ENCODE measurements at places on chromosomes 1 and 21.

- no peak for DNase-seq
These were observed 12.3 kb downstream of the OR2T11 start for GRCh38 chr1:248622570-248623001.

- no peak for DNase-seq
These were observed 157.0 kb downstream of the RYR2 start for GRCh38 chr1:237199026-237199425.

- no peak for DNase-seq
These were observed 46.5 kb downstream of the OMA1 start for GRCh38 chr1:58500043-58500442.

DNA sequence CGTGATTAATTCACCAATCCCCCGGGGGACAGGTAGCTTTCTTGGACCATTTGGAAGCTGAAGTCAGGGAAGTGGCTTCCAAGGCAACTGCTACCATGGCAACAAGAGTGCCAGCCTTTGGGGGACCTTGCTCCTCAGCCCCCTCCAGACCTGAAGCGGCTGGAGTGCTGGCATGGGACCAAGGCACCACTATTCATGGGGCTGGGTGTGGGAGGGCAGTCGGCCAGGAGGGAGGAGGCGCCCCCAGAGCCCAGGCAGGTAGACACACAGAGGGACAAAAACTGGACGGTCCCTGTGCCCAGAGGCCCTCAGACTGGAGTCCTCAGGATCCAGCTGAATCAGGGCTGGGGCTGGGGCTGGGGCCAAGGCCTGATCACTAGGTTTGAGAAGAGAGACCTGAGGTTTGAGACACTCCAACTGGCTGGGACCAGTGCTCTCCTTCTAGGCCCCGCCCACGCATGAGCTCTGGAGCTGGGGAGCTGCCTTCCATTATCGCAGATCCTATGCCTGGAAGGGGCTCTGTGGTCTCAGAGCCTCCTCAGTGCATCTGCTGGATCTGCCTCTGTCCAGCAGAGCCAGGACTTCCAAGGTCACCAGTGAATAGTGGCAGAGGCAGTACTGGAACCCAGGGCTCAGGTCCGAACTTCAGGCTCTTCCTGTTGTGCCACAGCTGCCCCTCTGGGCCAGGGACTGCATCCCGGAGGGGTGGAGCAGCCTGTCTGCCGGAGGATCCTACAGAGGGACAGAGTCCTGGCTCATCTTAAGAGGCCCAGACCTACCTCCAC is 3.3 kb upstream of the KNCN start:
- no peak for DNase-seq

DNA sequence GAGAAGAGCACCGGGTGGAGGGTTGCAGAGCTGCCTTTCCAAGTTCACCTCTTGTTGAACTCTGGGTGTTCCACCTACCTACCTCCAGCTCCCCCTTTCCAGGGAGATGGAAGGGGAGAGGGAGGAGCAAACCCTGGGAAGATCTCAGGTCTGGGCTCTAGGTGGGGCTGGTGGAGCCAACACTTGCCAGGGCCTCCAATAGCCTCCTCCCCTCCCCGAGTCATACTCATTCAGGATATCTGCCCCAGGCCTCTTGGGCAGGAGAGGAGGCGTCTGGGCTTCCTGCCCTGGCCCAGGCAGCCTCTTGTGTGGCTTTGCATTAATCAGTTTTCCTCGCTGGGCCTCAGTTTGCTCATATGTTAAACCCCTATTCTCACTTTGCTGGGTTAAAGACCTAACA is 13.4 kb downstream of the RAP1GAP start:
- DNase-seq = no peak

DNA sequence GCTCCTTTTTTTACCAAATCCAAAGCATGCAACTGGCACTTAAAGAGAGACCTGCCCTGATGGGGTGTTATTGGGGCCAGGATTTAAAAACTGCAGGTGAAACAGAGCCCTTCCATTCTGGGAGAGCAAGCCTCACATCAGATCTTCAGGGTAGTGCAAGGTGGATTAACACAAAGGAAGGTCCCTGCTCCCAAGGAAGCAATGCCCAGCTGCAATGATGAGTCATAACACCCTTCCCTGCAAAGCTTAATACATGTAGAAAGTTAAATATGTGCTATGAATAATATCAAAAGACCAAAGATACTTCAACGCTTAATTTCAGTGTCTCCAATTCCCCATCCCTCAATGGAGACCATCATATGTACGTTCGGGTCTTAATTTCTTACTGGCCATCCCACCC is 508.0 kb downstream of the OMA1 start:
- DNase-seq = no peak

DNA sequence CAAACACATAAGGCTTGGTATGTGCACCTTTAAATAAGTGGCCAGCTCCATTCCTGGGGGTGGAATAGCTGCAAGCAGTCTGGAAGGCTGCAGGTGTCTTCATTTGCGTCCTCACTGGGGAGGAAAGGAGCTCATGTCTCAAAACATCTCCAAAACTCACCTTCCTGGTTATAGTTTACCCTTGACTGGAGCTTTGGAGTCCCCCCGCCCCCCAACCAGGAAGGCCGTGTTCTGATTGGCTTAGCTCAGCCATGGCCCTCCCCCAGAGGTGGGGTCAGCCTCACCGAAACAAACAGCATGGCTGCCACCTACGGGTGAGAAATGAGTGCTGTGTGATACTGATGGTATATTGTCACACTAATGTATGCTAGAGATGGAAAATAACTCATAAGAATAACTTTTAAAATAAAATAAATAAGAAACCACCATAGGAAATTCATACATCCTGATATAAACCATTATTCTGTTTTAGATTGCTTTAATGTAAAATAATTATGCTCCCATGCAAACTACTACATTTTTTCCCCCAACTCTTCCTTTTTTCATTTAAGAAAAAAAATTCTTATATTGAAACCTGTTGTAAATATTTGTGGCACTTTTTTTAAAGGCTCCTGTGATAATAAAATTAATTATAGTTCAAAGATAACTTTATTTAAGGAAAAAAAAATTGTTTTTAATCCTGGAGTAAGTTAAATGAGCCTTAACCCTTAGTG is 90.8 kb downstream of the ZP4 start:
- DNase-seq = peak; percentile 51

- peak; percentile 62 for DNase-seq
These were observed 4.2 kb upstream of the NVL start for GRCh38 chr1:224333939-224334786.

DNA sequence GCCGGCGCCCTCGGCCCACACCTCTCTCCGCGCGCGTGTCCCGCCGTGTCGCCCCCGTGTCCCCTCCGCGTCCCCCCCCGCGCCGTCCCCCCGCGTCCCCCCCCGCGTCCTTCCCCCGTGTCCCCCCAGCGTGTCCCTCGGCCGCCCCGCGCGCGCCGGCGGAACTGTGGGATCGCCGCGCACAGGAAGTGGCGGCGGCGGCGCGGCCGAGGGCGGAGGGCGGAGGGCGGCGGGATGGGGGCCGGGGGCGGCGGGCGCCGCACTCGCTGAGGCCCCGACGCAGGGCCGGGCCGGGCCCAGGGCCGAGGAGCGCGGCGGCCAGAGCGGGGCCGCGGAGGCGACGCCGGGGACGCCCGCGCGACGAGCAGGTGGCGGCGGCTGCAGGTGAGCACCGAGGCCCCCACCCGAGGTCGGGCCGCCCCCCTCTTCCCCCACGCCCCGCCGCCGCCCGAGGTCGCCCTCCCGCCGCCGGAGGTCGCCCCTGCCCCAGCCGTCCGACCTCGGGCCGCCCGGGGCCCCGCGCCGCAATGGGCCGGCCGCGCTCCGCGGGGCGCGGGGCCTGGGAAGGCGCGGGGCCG is at the start of gene AGPAT3:
Gene AGPAT3, plus strand, starts transcription at position 262 of the 578 bp plus-strand sequence. CDS start 94,459 bp downstream, outside the sequence.
- DNase-seq = peak; percentile 23

Data from fibroblast of skin of right biceps (primary cell).